Epithelial cell of proximal tubule (primary cell): ENCODE measurements at places on chromosomes 2 and 18.

- no peak for DNase-seq
Measured at GRCh38 chr18:76433788-76434187, 61.3 kb downstream of the ZNF516 start.

DNA sequence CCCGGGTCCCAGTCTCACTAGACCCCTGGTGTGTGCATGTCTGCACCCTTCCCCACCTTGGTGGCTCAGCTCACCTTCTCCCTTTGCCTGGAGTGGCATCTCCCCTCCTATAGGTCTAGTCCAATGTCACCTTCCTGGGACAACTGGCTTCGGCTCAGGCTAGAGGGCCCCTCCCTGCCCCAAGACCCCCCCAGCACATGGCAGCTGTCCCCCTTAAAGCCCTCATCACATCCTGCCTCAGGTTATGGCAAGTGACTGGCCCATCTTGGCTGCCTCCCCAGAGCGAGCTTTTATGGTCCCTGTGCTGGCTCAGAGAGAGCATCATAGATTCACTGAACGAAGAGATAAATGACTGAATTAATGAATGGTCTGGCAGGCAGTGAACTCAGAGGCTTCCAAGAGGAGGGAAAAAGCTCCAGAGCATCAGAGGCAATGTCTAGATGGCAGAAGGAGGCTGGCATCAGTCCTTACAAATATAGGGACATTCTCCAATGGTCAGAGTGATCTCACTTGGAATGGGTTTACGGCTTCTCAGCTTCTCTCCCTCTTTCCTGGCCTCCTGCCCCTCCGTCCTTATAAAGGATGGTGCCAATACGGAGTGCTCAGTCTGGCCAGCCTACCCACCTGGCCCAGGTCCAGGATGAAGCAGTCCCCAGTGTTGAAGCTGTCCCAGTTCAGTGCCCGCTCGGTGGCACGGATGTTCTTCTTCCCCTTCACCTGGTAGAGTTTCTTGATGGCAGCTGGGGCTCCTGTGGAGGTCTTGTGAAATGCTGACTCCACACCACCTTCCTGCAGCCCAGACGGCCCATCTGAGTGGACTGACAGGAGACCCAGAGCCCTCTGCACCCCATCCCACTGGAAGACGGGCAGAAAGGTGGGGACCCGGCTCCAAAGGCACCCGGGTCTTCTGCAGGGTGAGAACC, 9.4 kb downstream of the CAPG start:
- DNase-seq, result no peak

DNA sequence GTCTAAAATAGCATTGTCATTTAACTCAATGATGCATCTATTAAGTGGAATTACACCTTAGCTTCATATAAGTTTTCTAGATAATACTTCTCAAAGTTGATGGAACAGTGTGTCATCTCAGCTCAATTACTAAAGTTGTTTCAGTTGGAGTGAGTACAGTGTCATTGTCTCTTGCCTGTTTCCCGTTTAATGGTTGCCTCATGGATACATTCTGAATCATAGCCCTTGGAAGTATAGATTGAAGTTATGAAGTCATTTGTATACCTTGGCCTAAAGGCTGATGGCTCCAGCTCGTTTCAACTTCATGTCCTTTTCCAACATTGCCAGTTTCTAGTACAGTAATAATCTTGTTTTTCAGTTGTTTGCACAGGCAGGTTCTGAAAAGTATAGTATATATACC, 130.5 kb upstream of the NOSTRIN start:
- no peak for DNase-seq

- no peak for DNase-seq
Measured at GRCh38 chr2:72157871-72158771, 10.5 kb upstream of the CYP26B1 start.

- DNase-seq, result no peak
Measured at GRCh38 chr18:56043641-56044061, 455.7 kb upstream of the TCF4 start.

DNA sequence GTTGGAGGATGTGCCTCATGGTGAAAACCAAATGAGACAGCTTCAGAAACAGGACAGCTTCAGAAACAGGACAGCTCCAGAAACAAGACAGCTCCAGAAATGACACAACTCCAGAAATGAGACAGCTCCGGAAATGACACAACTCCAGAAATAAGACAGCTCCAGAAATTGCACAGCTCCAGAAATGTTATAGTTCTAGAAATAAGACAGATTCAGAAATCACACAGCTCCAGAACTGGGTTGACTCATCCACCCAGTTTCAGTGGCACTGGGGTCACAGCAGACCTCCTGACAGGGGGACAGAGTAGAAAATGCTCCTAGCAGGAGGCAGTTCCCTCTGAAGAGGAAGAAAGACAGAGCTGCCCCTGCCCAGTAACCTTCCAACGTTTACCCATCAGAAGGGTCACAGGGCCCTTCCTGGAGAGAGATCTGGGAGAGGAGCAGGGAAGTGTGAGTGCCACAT, 26.9 kb upstream of the COL6A3 start:
- no peak for DNase-seq

GRCh38 chr2:144595279-144595678, 75.4 kb upstream of the ZEB2 start:
- no peak for DNase-seq

- DNase-seq, result no peak
Measured at GRCh38 chr2:159174759-159175158, 111.7 kb downstream of the WDSUB1 start.

GRCh38 chr2:64942693-64943092, 46.5 kb upstream of the SLC1A4 start:
- no peak for DNase-seq
